Stimulated activated CD4-positive, alpha-beta T cell treated with anti-CD3 and anti-CD28 coated beads, Interleukin-4, amount 100 ng/mL, for 1 hour (primary cell): ENCODE measurements at places on chromosomes 5 and 9.
A peak's percentile ranks its signal among the peaks of the same experiment; 100 is the strongest.

- no peak for DNase-seq
Observed at GRCh38 chr9:111917980-111918379, 21.4 kb downstream of the UGCG start.

- no peak for DNase-seq
Observed at GRCh38 chr5:17992291-17992690, 358.0 kb downstream of the TAF11L14 start.

DNA sequence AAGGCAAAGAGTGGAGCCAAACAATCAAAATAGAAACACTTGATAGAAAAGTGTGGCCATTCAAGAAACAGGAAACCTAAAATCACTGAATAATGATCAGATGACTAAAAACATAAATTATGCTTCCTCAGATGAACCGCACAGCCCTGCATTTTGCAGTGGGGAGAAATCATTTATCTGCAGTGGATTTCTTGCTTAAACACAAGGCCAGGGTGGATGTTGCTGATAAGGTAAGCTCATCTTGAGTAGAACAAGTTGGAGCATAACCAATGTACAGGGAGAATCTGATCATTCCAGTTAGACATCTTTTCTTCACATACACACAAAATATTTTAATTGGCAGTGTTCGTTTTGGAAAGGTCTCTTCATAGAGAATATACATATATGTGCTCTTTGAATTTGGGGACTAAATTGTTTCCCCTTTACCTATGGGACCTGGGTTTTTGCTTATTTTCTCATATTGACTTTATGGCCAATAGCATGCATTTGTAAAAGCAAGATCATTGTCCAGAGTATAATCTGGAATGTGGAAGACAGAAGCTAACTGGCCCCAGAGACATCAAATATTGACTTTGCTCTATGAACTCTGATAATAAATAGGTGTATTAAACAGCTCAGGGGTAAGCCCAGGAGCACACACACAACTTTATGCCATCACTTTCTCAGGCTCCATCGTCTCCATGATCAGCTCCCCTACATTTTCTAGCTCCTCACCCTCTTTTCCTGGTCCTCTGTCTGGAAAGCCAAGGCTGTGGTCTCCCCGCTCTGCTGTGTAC lies 9.1 kb downstream of the ANKDD1B start:
- DNase-seq: no peak

- no peak for DNase-seq
Observed at GRCh38 chr9:93916358-93916757, 38.8 kb downstream of the BARX1 start.

DNA sequence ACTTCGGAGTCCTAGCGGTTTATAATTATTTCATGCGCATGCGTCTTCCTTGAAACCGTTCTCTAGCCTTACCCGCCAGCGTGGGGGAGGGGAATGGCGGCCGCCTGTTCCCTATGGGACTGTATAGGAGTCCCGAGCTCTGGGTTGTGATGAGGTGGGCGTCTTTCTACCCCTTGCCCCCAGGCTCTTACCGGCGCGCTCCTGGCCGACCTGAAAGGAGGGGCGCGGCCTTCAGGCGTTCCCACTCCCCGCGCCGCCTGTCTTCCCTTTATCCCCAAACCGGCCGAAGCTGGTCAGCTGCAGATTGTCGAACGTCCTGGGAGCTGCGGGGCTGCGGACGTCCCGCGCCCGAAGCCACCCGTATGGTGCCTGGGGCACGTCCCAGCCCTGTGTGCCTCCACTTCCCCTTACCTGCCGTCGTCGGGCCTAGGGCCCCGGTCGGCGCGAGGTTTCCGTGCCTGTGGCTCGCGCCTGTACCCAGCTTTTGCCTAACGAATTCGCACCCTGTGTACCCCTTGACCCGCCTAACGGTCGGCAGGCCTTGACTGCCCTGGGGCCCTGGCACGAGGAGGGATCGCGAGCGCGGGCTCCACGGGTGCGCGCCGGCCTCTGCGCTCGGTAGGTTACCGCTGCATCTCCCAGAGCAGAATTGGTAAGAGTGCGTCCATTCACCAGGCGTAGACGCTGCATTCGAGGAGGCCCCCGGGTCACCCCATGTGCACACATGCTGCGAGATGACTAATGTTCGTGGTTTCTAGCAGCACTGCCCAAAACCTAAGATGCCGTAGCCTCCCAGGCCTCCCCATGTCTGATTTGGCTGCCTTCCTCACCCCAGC lies 653 bp upstream of the HNRNPH1 start:
- peak; percentile 47 for DNase-seq

DNA sequence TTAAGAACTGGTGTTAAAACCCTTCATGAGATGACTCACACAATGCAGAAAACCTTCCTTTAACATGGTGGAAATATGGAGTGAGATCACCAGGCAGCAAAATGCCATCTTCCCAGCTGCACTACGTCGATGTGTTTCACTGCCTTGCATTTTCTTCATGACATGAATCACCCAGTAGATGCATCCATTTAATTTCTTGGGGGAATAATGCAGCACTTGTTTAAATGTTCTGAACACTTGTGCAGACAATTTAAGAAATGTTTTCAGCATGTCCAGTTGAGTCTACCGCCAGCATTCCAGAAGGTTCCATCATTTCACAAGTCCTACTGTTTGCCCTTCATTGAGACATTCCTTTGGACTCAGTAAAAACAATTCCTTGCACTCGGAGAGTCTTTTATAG lies 81.6 kb downstream of the ADAMTS16 start:
- no peak for DNase-seq

GRCh38 chr5:59173578-59173977 lies 590.7 kb downstream of the RAB3C start:
- DNase-seq: no peak

DNA sequence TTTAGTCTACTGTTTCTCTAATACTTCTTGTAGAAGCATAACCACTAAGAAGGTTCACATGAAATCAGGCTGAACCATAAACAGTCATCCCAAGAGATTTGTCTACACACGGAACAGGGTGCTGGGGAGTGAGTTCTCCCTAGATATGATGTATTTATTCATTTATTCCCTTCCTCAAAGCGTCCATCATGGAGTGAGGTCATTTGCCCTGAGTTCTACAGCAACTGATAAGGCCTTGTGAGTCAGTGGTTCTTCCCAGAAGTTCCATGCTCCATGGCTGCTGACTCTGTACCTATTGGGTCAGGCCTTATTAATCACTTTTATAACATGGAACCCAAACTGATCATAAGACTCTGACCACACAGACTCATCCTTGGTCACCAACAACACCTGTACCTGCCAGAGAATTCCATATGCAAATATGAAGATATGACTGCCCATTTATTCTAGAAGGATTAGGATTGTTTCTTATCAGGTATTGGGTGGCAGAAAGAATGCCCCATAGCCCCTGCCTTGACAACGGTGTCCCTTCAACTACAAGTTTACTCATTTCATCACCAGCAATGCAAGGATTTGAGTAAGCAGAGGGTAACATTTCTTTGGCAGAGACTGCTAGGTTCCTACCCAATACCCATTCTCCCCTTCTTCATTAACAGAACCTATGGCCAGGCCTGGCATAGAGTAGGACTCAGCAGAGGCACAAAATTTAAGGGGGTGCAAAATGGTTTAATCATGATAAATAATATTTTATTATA lies 118.1 kb downstream of the LHFPL2 start:
- DNase-seq: no peak

DNA sequence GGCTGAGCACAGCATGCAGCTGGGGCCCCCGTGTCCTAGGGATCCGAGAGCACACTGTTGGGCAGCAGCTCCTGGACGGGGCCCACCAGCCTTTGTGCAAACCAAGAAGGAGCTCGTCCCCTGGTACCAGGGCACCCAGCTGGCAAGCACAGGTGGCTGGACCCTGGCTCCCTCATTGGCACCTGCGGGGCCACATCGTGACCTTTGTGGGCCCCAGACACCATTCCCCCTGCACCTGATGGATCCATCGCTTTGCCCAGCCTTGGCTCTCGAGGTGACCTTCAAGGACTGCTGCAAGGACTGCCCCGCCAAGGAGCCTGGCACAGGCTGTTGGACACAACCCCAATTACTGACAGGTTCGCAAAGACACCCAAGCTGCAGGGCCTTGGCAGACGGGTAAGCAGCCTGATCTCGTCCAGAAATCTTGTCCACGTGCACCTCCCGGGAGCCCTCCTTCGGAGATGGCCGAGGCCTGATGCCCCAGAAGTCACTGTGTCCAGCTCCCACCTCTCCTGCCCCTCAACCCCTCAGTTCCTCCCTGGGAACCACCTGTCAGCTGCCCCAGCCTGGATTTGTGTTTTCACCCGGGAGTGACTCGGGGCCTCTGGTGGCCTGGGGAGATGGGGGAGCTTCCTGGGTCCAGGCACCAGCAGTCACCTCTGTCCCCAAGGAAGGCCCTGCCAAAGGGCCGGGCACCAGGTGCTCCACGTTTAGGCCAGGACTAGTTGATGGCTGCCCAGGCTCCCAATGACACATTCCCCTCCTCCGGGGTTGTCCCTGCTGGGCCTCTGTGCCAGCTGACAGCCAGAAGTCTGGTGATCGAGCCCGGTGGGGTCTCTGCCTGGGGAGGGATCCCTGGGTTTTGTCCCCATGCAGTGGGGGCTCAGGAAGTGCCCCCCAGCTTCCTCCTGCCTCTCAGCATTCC lies 137.1 kb upstream of the PPP1R26 start:
- no peak for DNase-seq

GRCh38 chr9:132197856-132198550 lies 36.1 kb downstream of the NTNG2 start:
- no peak for DNase-seq

DNA sequence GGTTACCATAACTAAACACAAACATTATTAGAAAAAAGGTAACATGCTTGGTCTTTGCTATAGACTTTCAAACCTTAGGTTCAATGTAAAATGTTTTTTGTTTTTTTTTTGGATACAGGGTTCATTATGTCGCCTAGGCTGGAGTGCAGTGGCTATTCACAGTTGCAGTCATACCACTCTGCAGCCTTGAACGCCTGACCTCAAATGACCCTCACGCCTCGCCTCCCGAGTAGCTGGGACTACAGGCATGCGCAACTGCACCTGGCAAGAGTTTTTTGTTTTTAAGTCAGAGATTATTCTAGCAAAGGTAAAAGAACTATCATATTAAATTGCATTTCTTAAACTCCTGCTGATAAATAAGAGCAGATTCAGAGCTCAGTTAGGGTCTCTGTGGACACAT lies 55.1 kb upstream of the NR5A1 start:
- no peak for DNase-seq

- peak; percentile 7 for DNase-seq
Observed at GRCh38 chr5:127290019-127290945, at the start of gene MEGF10. TSS of gene MEGF10 (plus strand) at chr5:127290796. CDS start at chr5:127331309, 40,513 bp downstream.

DNA sequence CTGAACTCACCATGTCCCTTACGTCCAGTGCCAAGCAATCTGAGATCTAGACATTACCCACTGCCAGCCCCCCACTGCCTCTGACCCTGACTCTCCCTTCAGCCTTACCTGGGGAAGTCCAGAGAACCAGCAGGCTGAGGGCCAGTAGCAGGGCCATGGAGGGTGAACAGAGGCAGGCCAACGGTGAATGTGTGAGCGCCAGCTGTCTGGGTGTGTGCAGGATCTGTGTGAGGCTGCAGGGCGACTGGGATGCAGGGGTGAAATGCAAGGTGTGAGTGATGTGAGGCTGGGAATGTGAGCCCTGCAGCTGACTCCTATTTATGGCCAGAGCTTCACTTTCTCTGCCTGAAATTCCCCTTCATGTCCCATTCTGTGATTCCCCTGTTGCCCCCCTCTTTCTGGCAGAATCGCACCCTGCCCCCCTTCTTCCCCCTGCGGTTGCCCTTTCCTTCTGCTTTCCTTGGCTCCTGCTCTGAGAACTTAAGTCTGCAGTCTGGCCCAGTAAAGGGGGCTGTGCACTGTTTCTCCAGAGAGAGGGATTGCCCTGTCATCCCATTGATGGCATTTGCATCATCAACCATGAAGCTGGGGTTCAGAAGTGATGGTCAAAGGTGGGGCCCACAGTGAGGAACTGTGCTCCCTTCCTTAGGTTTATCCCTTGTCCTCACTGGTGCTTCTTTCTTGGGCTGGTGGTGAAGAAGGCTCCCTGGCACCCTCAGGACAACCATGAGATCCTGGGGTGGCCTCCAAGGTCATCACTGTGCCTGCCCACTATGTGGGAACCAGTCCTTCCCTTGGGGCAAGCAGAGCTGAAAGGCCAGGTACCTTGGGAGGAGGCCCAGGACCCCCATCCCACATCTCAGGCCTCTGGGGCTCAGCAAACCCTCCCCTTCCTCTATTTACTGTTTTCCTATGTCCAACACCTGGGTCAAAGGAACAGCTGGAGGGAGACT lies at the start of gene CCL19:
CCL19 (minus strand) TSS at position 294 of the 953 bp plus-strand sequence; CDS start at position 157, 137 bp downstream.
- DNase-seq: no peak

- no peak for DNase-seq
Observed at GRCh38 chr5:80592105-80592504, 22.0 kb upstream of the ANKRD34B start.

DNA sequence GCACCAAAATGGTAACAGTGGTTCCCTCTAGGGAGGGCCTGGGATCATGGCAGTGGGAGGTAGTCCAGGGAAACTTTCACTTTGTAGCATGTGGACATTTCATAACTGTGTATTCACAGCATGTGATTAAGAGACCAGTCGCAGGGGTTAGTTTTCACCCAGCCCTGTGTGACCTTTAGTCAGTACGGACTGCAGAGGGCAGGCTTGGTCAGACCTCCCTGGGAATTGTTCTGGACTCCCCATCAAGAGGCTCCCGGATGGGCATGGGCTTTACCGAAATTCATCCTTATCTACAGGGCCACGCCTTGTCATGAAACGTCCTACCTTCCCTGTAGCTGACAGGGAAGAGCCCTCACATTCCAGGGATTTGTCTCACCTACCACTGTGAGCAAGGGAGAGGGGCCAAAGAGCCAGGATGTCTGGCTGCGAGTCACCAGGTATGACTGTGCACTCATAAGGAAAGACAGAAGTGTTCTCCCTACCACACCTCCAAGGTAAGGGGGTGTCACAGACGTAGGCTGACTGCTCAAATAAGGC lies 19.9 kb downstream of the GPX3 start:
- no peak for DNase-seq

GRCh38 chr9:91734371-91734981 lies 215.6 kb downstream of the ROR2 start:
- DNase-seq: peak; percentile 67

- DNase-seq: no peak
Observed at GRCh38 chr9:71218774-71219173, 97.4 kb upstream of the TRPM3 start.

DNA sequence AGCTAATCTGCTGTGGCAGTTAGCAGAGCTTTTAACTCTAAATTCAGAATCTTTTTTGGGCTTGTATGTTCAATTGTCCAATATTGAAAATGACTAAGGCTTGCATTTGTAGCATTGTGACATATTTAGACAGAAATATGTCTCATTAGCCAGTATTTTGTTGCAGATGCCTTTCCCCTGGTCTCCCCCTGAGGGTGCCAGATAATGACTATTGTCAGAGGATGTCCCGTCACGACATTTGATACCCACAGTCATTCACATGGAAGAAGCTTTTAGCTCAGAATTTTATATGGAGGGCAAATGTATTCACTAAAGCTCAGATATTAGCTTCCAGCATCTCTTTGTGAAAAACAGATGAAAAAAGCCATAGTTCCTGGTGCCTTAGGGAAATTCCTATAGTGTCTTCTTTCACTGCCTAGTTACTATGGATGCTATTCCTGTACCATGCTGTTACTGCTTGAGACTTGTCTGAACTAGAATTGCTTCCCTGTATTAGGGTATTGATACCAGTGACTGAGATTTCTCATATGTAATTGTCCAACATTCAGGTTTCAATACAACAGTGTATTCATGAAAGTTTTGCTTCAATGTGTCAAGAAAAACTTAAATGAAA lies 96.2 kb downstream of the CCDC192 start:
- DNase-seq: no peak

GRCh38 chr9:97502222-97502983 lies 937 bp downstream of the TMOD1 start:
- peak; percentile 3 for DNase-seq
